ENCODE measurements at places on chromosomes 1 and 21.

DNA sequence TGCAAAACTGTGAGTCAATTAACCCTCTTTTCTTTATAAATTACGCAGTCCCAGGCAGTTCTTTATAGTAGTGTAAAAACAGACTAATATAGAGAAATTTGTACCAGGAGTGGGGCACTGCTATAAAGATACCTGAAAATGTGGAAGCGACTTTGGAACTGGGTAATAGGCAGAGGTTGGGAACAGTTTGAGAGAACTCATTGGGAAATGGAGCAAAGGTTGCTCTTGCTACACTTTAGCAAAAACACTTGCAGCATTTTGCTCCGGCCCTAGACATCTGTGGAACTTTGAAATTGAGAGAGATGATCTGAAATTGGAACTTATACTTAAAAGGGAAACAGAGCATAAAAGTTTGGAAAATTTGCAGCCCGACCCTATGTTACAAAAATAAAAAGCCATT is 810.9 kb downstream of the LTN1 start:
- DNase-seq = no peak

DNA sequence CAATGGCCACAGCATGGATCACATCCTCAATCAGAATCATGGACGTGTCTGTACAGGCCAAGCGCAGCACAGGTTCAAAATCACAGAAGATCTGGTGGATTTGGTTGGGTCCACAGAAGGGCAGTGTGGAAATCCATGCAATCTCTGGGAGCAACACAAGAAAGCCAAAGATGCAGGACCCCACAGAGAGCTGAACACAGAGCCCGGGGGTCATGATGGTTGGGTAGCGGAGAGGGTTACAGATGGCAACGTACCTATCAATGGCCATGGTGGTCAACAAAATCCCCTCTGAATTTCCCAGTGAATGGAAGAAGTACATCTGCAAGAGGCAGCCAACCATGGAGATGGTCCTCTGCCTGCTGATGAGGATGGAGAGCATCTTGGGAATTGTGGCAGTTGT is 3.9 kb upstream of the OR6K3 start:
- no peak for DNase-seq

DNA sequence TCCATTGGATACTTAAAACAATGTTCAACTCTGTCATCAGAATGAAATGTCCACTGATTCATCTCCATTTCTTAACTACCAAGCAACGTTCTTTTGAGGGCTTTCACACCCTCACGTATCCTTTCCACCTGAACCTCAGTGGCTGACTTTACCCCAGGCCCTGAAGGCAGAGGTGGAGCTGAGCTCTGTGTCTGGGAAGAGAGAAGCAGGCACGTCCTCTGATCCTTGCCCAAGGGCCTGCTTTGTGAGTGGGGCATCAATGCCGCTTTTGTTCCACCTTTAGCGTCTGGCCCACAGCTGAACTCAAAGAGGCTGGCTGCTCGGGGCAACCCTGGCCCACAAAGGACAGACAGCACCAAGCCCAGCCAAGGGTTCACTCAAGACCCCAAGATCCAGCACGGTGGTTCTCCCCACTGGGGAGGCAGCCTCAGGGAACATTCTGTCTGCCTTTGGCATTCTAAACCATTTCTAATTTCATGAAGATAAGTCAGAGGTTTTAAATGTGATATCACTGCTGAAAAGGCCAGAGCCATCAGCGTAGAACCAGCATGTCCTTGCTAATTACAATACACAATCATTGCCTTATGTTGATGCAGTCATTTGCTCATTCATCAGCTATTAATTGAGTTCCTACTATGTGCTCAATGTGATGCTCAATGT is 126.0 kb upstream of the UBE2U start:
- DNase-seq = no peak

DNA sequence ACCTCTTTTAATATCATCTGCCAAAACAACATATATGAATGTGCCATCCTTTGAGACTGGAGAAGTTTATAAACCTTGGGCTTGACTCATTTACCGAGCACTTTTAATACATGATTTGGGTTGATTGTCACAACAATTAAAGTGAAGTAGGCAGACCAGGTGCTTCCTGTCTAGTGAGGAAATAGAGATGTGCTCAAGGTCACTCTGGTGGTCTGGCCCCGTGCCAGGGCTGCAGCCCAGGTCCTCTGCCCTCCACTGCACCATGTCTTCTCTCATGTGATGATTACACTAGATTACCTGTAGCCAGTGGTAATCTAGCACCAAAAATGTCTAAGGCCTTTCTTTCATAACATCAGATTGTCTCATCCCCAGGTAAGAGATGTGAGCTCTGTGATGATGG is 61.8 kb upstream of the LAMC2 start:
- no peak for DNase-seq

DNA sequence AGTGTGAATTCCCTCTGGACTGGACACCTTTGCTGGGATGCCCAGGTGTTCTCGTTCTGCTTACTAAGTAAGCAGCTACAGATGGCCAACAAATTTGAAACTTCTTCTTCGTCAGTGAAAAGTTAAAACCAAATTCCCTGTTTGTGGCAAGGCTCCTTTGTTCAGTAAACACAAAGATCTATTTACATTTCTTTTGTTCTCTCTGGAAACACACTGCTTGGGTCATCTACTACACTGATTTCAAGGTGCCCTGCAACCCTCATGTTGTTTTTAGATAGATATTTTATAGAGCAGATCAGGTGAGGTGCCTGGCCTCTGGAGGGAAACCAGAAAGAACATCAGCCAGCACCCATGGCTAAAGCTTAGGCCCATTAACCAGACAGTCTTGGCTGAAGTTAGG is 157.2 kb upstream of the UBE2U start:
- no peak for DNase-seq

DNA sequence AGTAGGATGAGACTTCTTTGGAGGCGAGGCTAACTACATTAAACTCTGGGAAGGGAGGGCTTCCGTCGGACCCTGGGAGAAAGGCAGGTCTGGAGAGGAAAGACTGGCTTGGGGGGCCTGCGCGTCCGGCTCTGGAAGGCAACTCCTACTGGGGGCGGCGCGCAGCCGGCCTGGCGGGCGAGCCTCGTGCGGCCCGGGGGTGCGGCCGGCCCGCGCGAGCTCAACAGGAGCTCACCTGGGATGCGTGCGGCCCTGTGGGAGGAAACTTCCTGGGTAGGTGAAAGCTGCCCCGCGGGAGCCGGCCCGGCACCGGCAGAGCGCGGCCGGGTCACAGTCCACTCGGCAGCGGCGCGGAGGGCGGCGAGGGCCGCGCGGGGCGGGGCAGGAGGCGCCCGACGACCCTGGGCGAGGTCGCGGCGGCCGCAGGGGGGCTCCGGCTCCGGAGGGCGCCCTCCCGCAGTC is 449 bp downstream of the EPS15 start:
- no peak for DNase-seq
